ENCODE measurements at places on chromosomes 1 and 21. TPM values are rescaled to one million over a fixed set of nuclear protein-coding genes. Genes with fewer than 3 reads are reported as not detected.

Gene OR2M3
- total RNA-seq = not detected

DNA sequence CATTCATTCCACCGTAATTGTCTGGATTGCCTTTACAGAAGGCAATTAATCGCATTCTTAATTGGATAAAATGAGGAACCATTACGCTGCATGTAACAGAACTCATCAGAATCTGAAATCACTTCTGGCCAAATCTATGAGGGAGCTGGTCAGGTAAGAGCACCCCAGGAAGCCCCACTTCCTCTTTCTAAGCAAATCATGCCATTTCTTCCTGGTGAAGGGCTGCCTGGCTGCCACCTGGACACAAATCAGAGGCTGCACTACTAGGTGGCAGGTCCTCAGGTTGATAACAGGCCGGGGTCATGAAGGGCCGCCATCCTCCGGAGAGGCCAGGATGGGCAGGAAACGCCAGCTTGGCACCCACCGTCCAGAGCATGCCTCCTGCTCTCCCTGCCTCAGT, 73.7 kb downstream of the CAPZB start:
- no peak for DNase-seq

- DNase-seq = no peak
These were observed 516.7 kb upstream of the B3GALT2 start for GRCh38 chr1:193703121-193703520.

Gene MMP23B
- total RNA-seq = 47.9 TPM

Gene PTGER3
- 3.3 TPM for total RNA-seq

GRCh38 chr1:243483071-243483771, 227.4 kb downstream of the SDCCAG8 start:
- no peak for DNase-seq

Gene SAMD13
- 1.7 TPM for total RNA-seq

DNA sequence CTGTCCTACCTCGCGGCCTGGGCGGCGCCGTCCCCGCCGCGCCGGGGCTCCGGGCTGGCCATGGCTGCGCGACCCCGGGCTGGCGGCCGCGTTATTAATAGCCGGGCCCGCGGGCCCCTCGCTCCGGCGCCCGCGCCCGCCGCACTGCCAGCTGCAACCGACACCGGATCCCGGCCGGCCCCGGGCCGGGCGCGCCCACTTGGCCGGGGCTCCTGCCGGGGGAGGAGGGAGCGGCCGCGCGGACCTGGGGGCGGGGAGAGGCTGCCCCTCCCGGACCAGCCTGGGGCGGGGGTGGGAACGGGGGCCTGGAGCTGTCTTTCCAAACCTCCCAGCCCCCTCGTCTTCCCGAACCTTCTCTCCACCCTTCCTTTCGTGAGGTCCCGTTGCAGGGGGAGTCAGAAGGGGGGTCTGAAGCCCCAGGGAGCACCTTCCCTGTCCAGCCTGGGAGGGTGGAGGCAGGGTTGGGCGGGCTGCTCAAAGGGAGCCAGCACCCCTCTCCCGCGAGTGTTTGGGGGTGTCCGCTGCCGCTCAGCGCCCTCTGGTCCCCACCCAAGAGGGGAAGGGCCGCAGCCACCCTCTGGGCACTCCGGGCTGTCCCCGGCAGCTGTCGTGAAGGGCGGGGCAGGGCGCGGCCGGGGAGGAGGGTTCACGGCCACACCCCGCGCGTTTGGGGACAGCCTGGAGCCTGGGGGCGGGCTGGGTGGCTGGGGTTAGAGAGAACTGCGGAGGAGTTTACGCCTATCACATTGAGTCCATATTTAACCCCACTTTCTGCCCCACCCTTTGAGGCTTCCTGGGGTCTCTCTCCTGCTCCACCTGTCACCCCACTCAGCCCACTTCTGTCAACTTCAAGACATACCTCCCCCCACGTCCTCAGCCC, at the start of gene SYNC:
Gene SYNC, minus strand, starts transcription at position 172 of the 880 bp plus-strand sequence. Its CDS starts 110 bp downstream, at position 62.
- DNase-seq = peak; percentile 83

- no peak for DNase-seq
These were observed 185.3 kb downstream of the ZP4 start for GRCh38 chr1:237705462-237705861.

- no peak for DNase-seq
These were observed 407.3 kb downstream of the MATN1 start for GRCh38 chr1:30316056-30316455.

Gene FNDC10
- 3.6 TPM for total RNA-seq

DNA sequence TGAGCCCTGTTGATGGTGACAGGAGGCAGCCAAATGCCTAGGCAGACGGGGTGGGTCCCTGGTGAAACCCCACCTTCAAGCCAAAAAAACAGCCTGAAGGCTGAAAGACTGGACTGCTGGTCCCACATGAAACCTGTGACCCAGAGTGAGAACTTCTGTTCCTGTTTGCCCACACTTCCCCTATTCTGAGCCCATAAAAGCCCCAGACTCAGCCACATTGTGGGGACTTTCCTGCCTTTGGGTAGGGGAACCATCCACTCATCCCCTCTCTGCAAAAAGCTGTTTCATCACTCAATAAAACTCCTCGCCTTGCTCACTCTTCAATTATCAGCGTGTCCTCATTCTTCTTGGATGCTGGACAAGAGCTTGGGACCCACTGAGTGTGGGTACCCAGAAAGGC, 25.2 kb downstream of the HTR6 start:
- DNase-seq = no peak

GRCh38 chr1:32336963-32337675, 1.1 kb upstream of the MARCKSL1 start:
- peak; percentile 67 for DNase-seq

Gene NBPF26
- 0.64 TPM for total RNA-seq

Gene DDOST
- 135 TPM for total RNA-seq

Gene DNAJC28
- 6.7 TPM for total RNA-seq

Gene CA14
- total RNA-seq = 22.8 TPM

DNA sequence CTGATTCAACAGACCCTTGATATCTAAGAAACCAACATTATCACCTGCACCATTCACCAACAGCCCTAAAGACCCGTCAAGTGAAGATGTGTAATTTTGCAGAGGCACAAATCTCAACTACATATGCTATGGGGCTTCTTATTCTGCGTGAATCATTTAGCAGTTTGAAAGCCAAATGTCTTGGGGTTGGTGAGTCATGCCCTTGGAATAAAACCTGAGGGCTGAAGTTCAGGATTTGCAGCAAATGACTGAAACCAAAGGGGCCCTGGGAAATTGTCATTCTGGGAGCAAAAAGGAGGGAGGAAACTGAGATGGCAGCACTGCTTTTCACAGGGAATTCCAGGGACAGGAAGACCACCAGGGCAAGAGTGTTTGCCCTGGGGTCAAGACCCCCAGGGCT, 79.2 kb upstream of the TNR start:
- no peak for DNase-seq

- DNase-seq = peak; percentile 61
These were observed 7.1 kb upstream of the ITGB2 start for GRCh38 chr21:44927587-44928461.

DNA sequence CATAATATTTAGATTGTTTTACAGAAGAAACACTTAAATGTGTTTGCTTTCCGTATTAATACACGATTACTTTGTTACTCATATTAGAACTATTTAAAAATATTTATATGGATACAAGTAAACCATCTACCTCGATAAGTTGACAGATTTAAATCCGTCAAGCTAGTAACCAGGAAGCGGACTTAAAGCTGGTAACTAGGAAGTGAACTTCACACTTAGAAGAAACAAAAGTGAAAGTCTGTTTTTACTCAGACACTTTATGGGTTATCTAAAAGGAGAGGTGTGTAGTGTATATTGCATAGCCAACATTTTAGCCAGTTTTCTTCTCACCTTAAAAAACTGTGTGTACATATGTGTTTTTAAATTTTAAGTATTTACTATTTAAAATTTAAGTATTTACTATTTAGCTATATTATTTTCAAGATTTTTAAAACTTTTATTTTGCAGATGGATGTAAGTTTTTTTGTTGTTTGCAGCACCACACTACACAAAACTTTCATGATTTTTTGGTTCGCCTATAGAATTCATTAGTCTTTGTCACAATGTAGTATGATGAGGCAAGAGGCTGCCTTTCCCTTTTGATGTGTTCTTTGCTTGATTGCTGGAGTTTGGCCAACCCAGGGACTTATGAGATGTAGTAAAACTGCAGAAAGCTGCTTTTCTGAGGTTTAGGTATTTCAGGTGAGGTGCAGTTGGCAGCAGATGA, 2.7 kb downstream of the USP25 start:
- no peak for DNase-seq

DNA sequence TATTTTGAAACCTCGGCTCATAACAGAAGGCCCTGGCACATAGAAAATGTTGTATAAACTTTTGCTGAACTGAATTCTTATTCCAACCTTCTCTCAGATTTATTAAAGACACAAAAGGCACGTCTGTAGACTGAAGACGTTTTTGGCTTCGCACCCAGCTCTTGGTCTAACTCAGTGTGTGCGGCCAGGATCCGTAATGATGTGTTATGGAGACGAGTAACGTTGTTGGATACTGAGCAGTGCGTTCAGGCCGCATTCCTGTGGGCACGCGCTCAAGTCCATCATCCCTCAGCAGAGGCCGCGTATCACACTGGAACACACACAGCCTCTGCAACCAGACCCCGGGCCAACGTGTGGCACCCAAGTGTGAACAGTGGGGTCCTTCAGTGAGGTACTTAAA, 154.8 kb upstream of the RAB4A start:
- no peak for DNase-seq

Gene AQP10
- 0.27 TPM for total RNA-seq

GRCh38 chr21:32494934-32495709, 82.6 kb downstream of the EVA1C start:
- DNase-seq = no peak

Gene HNRNPR
- total RNA-seq = 54.9 TPM

- DNase-seq = no peak
These were observed 1.8 kb upstream of the ZBTB48 start for GRCh38 chr1:6577831-6578525.

Gene PARP1
- total RNA-seq = 140 TPM

Measured in left ventricle myocardium superior (tissue), 1 donor.